ENCODE measurements at places on chromosomes 7 and 10.

GRCh38 chr7:18948521-18948920, 168.9 kb downstream of the TWIST1 start:
- DNase-seq, result no peak

DNA sequence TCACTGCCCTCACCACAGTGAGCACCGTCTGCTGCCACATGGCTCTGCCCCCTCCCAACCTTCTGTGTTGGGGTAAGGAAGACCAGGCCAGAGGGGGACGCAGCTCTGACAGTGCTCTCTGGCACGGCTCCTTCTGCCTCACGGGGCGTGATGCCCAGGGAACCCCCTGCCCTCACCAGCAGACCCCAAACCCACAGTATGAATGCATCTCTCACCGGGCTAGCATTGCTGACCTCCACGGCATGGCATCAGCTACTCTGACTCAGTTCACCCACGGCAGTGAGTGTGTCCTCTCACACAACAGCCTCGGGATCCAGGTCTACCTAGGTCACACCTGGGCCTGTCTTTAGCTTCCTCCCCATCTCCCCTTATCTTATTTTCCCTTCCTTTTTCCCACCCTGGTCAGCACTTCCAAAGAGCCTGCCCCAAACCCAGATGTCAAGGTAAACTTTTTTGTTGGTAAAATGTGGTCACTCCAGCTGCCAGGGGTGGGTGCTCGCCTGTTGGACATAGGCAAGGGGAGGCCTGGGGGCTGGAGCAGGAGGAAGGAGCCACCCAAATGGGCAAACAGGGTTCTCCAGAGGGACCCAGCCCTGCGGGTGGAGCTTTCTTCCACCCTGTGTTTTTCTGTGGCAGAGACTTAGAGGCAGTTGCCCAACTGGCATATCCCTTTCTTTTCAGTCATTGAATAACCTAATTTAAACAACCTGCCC, 4.4 kb downstream of the CALML3 start:
- DNase-seq, result no peak

DNA sequence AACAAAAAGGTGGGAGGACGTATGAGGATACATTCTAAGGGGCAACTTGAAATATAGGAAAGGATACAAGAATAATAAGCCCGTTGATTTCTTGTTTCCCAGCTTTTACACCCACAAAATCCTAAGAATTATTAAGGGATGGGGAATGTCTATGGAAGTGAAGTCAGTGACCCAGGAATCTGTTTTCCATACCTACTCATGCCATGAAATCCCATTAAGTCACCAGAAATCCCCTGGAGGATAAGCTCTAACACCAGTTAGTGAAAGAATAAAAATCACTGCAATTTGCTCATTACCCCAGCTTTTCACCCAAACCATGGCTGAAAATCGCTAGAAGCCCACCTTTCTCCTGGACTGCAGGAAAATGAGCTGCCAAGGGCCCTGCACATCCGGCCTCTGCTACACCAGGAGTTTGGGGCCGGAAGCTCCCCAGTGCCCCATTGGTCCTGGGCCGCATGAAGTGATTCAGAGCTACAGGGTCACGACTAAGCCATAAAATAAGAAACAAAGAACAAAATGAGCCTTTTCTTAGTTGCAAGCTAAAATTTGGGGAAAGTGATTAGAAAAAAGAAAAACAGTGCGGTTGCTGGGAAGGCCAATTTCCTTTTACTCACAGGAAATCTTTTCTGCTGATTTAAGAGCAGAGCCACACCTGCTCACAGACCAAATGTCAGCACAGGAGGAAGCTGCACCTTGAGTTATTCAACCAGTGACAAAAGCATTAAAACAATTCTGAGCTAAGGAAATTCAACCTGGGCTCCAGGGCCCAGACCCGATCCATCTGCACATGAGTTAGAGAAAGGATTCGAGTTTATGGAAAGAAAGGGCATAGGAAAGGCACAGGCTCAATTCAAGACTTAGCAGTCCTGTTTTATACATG, 40.3 kb downstream of the HIPK2 start:
- peak; percentile 35 for DNase-seq

- no peak for DNase-seq
Measured at GRCh38 chr10:94500063-94500462, 45.5 kb upstream of the HELLS start.

- no peak for DNase-seq
Measured at GRCh38 chr7:75876126-75876881, 2.5 kb upstream of the RHBDD2 start.

- DNase-seq, result no peak
Measured at GRCh38 chr7:44512736-44513135, 22.3 kb upstream of the NUDCD3 start.

- DNase-seq, result no peak
Measured at GRCh38 chr7:82964150-82964882, 198.4 kb downstream of the PCLO start.

DNA sequence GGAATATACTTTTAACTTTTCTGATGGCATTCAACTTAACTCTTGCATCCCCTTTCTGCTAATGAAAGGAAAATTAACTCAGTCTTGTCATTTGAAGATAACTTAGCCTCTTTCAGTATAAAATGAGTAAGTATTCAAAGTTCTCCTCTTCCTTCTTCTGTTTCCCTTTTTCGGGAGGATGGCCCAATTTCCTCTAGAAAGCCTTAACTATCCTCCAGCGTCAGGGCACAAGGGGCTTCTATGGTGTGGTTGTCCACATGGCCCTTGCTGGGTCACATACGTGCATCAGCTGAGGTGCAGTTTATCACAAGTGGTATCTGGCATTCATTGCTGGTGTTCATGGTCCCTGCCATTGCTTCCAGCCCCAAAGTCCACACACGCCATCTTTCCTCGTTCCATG, 17.8 kb upstream of the GSAP start:
- no peak for DNase-seq

GRCh38 chr7:11833431-11833830, 1.4 kb upstream of the THSD7A start:
- no peak for DNase-seq

- DNase-seq, result no peak
Measured at GRCh38 chr10:102650655-102651454, 6.6 kb downstream of the TRIM8 start.

GRCh38 chr7:128876127-128876526, 13.5 kb downstream of the ATP6V1F start:
- no peak for DNase-seq

GRCh38 chr7:87797798-87798403, 78.3 kb downstream of the SLC25A40 start:
- DNase-seq, result no peak

DNA sequence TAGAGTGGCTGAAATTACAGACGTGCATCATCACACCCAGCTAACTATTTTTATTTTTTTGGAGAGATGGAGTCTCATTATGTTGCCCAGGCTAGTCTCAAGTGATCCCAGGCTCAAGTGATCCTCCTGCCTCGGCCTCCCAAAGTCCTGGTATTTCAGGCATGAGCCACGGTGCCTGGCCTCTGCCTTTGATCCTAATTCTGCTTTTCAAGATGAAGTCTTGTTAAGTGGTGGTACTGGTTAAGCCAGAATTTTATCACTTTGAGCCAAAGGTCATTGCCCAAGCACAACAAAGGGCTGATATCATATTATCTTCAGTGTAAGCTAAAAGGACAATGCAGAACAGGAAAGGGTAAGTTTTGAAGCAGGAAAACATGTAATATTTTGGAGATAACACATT, 64.2 kb downstream of the MYOF start:
- DNase-seq, result no peak

DNA sequence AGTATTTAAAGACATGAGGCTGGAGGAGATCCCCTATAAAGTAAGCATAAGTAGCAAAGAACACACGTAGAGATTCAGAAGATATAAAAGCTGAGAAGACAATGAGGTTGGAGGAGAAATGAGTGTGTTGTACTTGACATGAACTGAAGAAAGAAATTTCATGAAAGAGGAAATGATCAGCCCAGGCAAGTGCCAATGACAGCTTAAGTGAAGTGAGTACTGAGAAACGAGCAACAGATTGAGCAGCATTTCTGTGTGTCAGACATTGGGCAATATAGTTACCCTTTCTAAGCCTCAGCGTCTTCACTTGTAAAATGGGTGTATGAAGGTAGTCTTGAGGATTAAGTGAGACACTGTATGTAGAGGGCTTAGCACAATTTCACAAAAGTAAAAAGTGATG, 4.8 kb upstream of the LIPA start:
- DNase-seq, result no peak

GRCh38 chr10:92993699-92994272, 66.8 kb upstream of the CYP26C1 start:
- DNase-seq, result no peak

- DNase-seq, result no peak
Measured at GRCh38 chr10:93821051-93821772, 63.5 kb downstream of the LGI1 start.

GRCh38 chr10:28375399-28376354, 72.8 kb upstream of the MPP7 start:
- DNase-seq, result no peak

- DNase-seq, result no peak
Measured at GRCh38 chr10:124221356-124222317, 128.2 kb upstream of the CHST15 start.

GRCh38 chr7:106865130-106866041, at the start of gene PIK3CG:
Gene PIK3CG (plus strand): TSS chr7:106865282. CDS start chr7:106867562, 2,280 bp downstream.
- DNase-seq, result peak; percentile 28

All from stimulated activated CD4-positive, alpha-beta T cell treated with anti-CD3 and anti-CD28 coated beads, Interleukin-2, amount 100 ng/mL, for 24 hours (primary cell).